Skin of body (tissue), 3 donors: ENCODE measurements at places on chromosomes 1 and 21. TPM values are rescaled to one million over a fixed set of nuclear protein-coding genes. Genes with fewer than 3 reads are reported as not detected.
A peak's percentile ranks its signal among the peaks of the same experiment; 100 is the strongest.

- DNase-seq, result peak; percentile 55
Observed at GRCh38 chr1:118158924-118159323, 26.1 kb downstream of the SPAG17 start.

The CD1E gene
- 2.7 TPM for total RNA-seq

- DNase-seq, result no peak
Observed at GRCh38 chr1:59879996-59880505, 46.5 kb downstream of the CYP2J2 start.

DNA sequence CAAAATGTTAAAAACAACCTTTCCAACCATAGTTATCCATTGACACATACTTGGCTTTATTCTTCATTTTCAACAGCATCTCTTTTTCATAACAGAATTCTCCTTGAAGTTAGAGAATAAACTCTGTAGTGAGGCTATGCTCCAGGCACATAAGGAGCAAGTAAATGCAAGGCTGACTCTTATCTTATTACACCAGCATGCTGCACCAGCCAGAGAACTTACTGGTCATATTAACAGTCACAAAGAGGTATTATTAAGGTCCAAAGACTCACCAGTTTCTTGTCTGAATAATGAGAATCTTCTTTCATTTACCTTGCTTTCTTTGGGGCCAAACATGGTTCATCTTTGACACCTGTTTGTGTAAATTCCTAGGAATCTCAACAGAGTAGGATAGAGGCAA is 71.3 kb upstream of the IVNS1ABP start:
- no peak for DNase-seq

The MMEL1 gene
- total RNA-seq, result 1.3 TPM

- no peak for DNase-seq
Observed at GRCh38 chr1:235838021-235838420, 28.7 kb downstream of the LYST start.

DNA sequence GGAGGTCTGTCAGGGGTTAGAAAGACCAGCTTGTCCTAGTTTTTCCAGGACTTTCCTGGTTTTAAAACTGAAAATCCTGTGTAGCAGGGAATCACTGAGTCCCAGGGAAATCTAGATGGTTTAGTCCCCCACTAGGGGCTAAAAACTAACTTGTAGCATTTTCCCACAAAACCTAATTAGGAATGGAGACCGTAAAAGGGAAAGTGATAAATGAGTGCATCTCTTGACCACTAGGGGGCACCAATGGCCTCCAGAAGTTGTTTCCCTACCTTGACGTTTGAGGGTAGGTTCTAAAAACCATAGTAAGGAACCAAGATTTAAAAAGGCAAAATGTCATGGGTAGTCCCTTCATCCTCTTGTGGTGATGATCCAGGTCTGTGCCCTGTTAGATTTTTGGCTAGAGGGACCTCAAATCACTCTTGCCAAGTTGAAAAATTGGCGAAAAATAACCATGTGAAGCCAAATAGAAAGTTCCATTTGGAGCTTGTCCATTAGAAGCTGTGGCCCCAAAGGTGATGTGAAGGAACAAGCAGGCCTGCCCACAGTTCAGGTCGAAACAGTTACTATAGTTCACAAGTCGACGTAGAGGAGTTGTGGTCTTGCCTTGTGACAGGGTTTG is 24.5 kb downstream of the CLIC6 start:
- no peak for DNase-seq

DNA sequence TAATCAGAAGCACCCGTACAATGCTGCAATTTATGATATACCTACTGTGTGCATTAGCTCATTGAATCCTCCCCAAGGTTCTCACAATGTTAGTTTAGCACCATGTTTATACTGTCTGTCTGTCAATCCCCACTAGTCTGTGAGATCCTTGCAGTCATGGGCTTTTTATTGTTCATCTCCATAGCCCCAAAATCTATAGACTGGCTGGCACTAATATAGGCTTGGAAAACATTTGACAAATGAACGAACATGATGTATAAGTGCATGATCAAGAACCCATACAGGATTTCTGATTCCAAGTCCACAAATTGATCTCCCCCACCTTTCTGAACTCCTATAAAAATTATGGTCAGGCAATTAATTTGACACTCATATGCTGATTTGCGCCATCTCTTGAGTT is 290.0 kb downstream of the OMA1 start:
- DNase-seq, result no peak

- DNase-seq, result peak; percentile 35
Observed at GRCh38 chr1:82214606-82215005, 413.9 kb downstream of the ADGRL2 start.

GRCh38 chr1:110083866-110084226 is 13.4 kb upstream of the ALX3 start:
- DNase-seq, result no peak

The MASP2 gene
- total RNA-seq, result not detected

The GPR25 gene
- not detected for total RNA-seq

The LAPTM5 gene
- 16.8 TPM for total RNA-seq

DNA sequence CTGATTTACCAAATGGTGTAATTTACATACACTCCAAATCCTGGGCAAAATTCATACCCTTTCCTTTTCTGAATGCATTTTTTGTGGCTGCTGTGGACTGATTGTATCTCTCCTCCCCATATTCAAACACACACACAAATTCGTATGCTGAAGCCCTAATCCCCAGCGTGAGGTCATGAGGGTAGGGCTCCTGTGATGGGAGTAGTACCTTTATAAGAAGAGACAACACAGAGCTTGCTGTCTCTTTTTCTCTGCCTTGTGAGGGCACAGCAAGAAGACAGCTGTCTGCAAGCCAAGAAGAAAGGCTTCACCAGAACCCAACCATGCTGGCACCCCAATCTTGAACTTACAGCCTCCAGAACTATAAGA is 24.4 kb downstream of the DUSP10 start:
- DNase-seq, result no peak

DNA sequence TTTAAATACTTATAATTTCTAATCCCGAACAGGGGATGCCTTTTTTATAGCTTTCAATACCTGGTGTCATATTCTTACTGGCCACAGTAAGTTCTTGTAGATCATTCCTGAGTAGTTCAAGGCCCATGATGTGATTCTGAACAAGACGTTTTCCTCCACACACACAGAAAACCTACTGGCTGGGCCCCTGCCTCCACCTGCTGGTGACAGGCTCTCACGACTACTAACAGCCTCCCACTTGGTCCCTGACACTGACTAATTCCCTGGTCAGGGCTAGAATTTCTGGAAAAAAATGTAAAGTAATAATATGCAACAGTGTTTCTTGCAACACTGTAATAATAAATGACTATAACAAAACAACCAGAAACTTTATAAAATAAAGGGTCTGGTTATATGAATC is 50.4 kb upstream of the RIPK4 start:
- DNase-seq, result peak; percentile 52

The GPX7 gene
- 101 TPM for total RNA-seq

GRCh38 chr1:178541829-178542553 is 29.1 kb downstream of the TEX35 start:
- no peak for DNase-seq

- DNase-seq, result no peak
Observed at GRCh38 chr1:116170721-116171589, 59.8 kb downstream of the MAB21L3 start.

DNA sequence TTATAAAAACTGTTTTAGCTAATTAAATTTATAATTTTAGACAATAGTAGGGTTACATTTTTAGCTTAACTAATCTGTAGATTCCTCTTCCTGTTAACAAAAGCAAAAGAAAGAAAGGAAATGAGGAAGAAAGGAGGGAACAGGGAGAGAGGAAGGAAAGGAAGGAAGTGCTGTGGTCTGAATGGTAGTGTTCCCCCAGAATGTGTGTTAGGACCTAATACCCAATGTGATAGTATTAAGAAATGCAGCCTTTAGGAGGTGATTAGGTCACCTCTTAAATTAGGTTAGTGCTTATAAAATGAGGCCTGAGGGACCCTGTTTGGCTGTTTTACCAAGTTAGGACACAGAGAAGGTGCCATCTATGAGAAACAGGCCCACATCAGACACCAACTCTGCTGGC is 136.9 kb upstream of the SAMSN1 start:
- DNase-seq, result no peak

The PGBD5 gene
- total RNA-seq, result 2.7 TPM

DNA sequence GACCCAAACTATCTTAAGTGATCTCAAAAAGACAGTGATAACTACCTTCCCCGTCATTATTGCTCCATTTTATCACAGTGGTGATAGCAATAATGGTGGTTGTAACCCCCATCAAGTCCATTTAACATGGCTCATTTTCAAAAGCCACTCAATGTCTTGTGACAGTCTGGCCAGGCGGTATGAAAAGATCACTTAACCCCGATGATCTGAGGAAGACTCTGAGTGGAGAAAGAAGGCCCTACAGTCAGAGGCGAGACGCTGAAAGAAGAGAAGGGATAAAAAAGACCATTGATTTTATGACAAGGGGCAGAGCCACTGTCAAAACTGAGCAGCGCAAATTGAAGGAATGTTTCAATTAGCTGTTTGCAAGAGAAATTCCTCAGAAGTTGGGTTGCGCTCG is 417.2 kb upstream of the PBX1 start:
- DNase-seq, result no peak

DNA sequence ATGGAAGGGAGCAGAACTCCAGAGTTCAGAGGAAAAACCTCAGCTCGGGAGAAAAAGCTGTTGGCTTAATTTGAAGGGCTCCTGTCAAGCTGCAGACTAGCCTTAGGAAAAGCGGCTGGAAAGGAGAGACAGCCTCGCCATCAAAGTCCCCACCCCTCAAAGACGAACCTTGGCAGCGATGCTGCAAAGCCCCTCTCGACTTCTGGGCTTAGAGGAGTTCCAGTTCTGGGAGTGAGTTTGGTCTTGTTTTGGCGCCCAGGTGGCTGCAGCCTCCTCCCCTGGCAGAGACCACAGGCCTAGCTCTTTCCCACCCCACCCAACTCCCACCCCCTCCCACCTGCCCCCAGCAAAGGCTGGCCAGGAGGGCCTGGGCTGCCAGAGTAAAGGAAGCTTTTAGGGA is 9.1 kb upstream of the TBX15 start:
- DNase-seq, result no peak

The TEX38 gene
- not detected for total RNA-seq

GRCh38 chr1:200258447-200259375 is 151.1 kb downstream of the ZNF281 start:
- no peak for DNase-seq

The CELA2A gene
- total RNA-seq, result not detected
